ENCODE measurements at places on chromosomes 11 and 22.
A peak's percentile ranks its signal among the peaks of the same experiment; 100 is the strongest.

- DNase-seq = no peak
These were observed 32.8 kb upstream of the LDLRAD3 start for GRCh38 chr11:35911013-35911412.

GRCh38 chr11:67032830-67033551 is 10.1 kb downstream of the SYT12 start:
- peak; percentile 77 for DNase-seq

DNA sequence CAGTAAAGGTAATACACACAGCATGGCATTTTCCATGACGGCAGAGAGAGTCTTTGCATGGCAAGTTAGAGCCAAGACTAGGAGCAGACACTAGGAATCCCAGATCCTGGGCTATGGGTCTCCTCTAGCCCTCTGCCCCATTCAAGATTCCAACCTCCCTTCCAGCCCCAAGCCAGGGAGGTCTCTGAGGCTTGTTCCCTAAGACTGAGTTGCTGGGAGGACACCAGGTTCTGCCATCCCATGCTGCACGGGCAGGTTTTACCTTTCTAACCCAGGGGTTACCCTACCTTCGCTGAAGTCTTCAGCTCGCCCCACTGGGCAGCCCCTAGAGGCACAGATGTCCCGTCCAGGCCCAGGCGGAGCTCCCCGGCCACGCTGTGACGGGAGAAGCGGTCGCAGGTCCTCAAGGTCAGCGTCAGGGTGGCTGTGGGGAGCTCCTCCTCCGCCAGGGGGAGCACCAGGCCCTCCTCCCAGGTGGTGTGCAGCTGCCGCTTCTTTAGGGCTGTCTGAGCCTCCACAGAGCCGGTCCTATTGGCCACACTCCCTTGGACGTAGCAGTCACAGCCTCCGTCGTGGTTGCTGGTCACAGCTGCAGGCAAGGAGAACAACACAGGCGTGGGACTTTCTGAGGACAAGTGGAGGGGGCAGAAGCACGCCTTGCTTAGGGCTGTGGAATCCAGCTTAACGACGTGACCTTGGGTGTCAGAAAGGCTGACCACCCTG is 33.8 kb downstream of the SYT13 start:
- peak; percentile 45 for DNase-seq

GRCh38 chr22:23446796-23447350 is 133.2 kb downstream of the IGLL1 start:
- no peak for DNase-seq

DNA sequence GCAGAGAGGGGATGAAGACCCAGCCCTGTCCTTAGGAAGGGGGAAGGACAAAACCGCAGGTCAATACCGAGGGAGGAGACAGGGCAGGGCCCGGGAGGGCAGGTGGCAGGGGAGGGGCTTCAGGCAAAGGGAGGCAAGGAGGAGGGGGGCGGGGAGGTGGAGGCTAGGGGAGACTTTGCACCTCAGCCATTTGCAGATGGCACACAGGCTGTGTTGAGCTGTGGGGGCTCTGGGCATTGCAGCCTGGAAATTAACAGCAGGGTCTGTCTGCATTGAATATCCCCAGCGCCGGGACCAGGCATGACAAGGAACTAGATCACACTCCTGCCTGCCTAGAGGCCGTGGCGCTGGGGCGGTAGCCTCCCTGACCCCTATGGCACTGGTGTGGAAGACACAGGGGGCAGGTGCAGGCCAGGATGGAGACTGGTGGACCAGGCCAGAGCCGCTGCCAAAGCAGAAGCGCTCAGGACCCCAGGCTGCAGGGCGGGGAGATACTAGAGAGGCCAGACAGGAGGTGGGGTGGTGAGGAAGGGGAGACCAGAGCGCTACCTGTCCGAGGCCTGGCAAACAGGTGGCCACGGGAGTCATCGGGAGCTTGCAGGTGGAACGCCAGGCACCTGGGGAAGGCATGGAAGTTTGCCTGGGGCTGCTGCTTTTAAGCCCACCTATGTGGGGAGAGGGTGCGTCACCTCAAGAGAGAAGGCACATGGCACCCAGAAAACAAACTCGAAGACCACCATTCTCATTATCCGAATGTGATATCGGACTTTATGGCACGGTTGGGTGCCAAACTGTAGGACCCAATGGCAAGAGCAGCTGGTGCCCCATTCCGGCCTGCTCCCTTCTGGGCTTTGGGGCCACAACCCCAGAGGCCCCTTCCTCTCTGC is 11.5 kb downstream of the CBX6 start:
- no peak for DNase-seq

GRCh38 chr11:45652781-45653180 is 12.6 kb downstream of the CHST1 start:
- no peak for DNase-seq

- DNase-seq = no peak
These were observed 23.5 kb upstream of the P2RY6 start for GRCh38 chr11:73248526-73249185.

DNA sequence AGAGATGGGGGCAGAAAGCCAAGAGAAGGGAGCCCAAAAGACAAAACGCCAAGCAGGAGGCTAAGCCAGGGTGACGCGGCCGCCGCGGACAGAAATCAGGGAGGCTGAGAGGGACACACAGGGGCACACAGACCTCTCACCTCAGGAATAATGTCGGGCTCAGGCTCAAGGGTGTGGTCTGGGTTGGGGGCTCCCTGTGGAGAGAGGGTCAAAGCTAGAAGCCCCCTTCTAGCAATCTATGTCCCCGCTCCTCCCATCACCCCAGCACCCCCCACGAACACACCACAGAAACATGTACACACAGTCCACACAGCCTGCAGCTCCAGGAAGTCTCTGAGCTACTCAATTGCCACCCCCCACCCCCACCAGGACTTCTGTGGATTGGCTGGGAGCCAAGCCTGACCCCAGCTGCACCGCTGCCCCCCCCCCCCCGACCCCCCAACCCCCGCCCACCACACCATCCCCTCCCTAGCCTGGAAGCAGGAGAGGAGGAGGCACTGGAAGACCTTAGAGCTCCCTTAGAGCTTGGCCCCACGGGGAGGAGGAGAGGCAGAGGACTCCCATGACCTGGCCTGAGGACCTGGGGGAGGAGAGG is 6.9 kb downstream of the BCL9L start:
- DNase-seq = no peak

DNA sequence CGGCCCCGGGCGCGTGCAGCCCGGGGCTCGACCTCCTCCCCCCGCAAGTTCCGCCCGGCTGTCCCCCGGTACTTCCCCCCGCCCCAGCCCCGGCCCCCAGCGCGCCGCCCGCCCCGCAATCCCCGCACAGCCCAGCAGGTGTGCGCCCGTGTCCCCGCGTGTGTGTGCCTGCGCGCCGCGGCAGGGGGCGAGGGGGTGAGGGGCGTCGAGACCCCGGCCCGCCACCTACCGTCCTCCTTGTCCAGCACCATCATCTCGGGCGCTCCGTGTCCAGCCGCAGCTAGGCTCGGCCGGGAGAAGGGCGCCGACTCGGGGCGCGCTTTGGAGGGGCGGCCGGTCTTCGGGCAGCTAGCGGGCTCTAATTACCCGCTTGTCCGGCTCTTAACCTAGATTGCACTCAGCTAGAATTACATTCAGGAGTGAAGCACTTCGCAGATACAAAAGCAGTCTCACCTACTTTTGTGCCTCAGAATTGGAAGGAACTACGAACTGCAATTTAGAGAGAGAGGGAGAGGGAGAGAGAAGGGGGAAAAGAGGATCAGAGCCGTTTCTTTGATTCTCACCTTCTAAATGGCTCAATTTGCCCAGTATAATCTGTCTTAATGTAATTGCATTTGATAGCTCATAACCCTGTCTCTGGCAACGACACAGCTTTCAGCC is 439 bp downstream of the LMO1 start:
- DNase-seq = no peak

Data from RWPE1 (cell line).